Osteoblast (primary cell): ENCODE measurements at places on chromosomes 1 and 21. TPM values are rescaled to one million over a fixed set of nuclear protein-coding genes. Genes with fewer than 3 reads are reported as not detected.

The PTGFRN gene
- total RNA-seq: 40.2 and 52.7 TPM in 2 replicates

The NTNG1 gene
- total RNA-seq: 3.6 and 6.2 TPM in 2 replicates

The AKNAD1 gene
- not detected in 2 replicates for total RNA-seq

The RAD54L gene
- total RNA-seq: 0.59 and 1.4 TPM in 2 replicates

GRCh38 chr1:58548371-58548770 lies 1.8 kb upstream of the OMA1 start:
- H3K4me1 ChIP-seq: peaks cover 6% of the 10 kb centered on the region
- no peak overlapping the region for H3K4me3 ChIP-seq
- DNase-seq: no peak
- no peaks in the 10 kb centered on the region for H3K36me3 ChIP-seq
- no peak overlapping the region for H3K27ac ChIP-seq

DNA sequence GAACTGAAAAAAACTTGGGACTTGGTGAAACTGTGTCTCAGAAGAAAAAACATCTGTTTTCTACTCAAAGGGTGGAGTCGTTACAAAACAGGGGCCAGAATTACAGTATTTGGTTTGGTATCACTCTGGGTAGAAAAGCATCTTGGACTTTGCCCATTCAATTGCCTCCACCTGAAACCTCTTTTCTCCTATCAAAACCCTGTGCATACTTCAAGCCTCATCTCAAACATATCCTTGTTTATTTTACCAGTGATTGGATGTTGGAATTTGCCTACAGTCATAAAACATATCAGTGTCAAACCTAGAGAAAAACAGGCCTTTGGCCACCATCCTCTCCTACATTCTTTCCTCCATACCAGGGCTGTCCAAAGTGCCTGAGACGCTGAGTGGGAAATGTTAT lies 281.5 kb downstream of the PLPP3 start:
- no peaks in the 10 kb centered on the region for H3K27me3 ChIP-seq
- no peaks in the 10 kb centered on the region for H3K36me3 ChIP-seq
- peaks cover 10% of the 10 kb centered on the region for H3K4me1 ChIP-seq
- DNase-seq: peak; percentile 39

DNA sequence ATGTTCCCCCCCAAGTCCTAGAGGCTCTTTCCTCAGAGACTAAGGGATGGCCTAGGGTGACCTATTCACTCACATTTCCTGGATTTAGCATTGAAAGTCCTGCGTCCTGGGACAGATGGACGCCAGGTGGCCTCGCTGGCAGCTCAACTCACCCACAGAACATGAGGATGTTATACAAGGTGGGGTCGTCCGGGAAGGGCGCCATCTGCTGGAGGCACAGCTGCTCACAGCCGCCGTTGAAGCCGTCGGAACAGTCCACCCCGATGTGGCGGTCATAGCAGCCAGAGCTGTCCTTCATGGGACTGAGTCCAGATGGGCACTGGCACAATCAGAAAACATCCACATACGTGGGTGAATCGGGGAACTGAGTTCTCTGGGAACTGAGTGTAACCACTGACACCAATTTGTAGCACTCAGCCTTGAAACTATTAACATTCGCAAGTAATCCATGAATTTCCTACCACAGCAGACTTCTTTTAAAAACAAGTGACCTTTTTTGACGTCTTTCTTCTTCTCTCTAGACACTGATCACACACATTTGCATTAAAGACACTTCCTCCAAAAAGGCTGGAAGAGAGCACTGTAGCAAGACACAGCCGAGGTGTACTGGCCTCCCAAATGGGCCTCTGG lies 215.4 kb downstream of the ASTN1 start:
- no peak overlapping the region for H3K27ac ChIP-seq
- H3K4me3 ChIP-seq: no peak overlapping the region
- no peaks in the 10 kb centered on the region for H3K4me1 ChIP-seq
- DNase-seq: no peak
- H3K36me3 ChIP-seq: no peaks in the 10 kb centered on the region

DNA sequence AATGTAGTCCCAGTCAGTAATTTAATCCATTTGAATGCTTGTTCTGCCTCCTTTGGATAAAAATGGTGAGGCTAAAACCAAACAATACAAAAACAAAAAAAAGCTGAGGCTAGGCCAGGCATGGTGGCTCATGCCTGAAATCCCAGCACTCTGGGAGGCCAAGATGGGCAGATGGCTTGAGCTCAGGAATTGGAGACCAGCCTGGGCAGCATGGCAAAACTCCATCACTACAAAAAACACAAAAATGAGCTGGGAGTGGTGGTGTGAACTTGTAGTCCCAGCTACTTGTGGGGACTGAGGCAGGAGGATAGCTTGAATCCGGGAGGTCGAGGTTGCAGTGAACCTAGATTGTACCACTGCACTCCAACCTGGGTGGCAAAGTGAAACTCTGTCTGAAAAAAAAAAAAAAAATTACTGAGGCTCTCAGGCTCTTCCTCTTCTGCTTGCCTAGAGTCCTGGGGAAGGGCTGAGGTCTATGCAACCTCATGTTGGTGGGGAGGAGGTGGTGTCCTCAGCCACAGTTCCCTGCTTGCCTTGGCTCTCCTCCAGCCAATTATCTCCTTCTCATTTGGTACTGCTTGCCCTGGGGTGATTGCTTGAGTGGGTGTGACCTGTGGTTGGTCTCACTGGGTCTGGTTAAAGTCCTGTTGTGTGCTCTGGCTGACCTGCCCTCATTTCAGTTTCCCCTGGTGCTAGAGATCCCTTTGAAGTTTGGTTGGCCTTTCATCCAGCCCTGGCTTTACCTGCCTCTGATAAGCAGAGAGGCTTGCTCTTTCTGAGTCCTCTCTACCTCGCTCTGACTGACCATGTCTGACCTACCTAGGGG lies 20.9 kb downstream of the S1PR1 start:
- no peaks in the 10 kb centered on the region for H3K27me3 ChIP-seq
- H3K36me3 ChIP-seq: no peaks in the 10 kb centered on the region
- H3K4me3 ChIP-seq: no peak overlapping the region
- H3K4me1 ChIP-seq: peaks cover 31% of the 10 kb centered on the region

GRCh38 chr1:244140420-244140819 lies 89.3 kb downstream of the ZBTB18 start:
- no peaks in the 10 kb centered on the region for H3K36me3 ChIP-seq
- no peaks in the 10 kb centered on the region for H3K4me1 ChIP-seq
- peaks cover 4% of the 10 kb centered on the region for H3K27me3 ChIP-seq
- DNase-seq: no peak
- no peak overlapping the region for H3K4me3 ChIP-seq

- no peaks in the 10 kb centered on the region for H3K4me1 ChIP-seq
- no peak overlapping the region for H3K27ac ChIP-seq
- DNase-seq: no peak
- H3K27me3 ChIP-seq: no peaks in the 10 kb centered on the region
- H3K36me3 ChIP-seq: no peaks in the 10 kb centered on the region
Observed at GRCh38 chr1:107927820-107928219, 37.2 kb downstream of the VAV3 start.

DNA sequence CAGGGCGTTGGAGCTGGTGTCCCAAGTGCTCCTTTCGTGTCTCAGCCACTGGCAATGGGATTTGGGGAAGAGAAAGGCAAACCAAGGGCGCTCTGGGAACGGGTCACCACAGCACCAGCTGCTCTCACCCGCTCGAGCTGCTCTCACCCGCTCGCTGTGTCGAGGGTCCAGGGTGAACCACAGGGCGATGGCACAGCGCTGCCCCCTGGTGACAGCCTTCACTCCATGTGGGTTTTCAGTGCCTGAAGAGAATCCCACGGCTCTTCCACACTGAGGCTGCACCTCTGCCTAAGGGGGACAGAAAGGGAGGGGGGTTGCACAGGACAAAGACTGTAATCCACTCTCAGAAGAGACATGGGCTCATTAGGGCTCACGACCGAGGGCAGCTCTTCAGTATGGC lies 7.1 kb upstream of the CLDN19 start:
- H3K36me3 ChIP-seq: peaks cover 55% of the 10 kb centered on the region
- peak; percentile 95 for DNase-seq
- no peak overlapping the region for H3K27ac ChIP-seq
- no peak overlapping the region for H3K4me3 ChIP-seq

DNA sequence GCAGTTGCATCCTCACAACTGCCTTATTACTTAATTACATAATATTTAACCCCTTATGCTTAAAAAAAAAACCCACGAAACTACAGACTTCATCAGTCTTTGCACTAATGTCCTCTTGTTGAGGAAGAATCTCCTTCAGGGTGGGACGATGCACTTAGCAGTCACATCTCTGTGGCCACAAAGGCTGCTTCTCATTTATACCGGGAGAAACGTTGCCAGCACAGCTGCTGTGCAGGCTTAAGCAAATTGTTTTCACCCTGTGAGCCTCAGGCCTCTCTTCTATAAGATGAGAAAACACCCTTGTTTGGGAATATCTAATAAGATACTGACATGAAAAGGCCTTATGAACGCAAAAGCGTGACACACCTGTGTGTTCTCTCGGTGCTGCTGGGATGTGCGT lies 2.9 kb upstream of the OBSCN start:
- DNase-seq: no peak
- H3K36me3 ChIP-seq: no peaks in the 10 kb centered on the region
- H3K27ac ChIP-seq: no peak overlapping the region
